Skeletal muscle cell (primary cell): ENCODE measurements at places on chromosomes 4 and X.

- peak; percentile 54 for DNase-seq
These were observed 115.1 kb downstream of the SOWAHB start for GRCh38 chr4:76782837-76783236.

GRCh38 chr4:16085822-16086221 is 2.0 kb upstream of the PROM1 start:
- DNase-seq = no peak

GRCh38 chrX:42375086-42375485 is 402.9 kb downstream of the PPP1R2C start:
- no peak for DNase-seq

GRCh38 chr4:5927747-5928146 is 34.9 kb upstream of the CRMP1 start:
- DNase-seq = no peak

- DNase-seq = no peak
These were observed 2.3 kb downstream of the HNRNPD start for GRCh38 chr4:82371497-82371896.

DNA sequence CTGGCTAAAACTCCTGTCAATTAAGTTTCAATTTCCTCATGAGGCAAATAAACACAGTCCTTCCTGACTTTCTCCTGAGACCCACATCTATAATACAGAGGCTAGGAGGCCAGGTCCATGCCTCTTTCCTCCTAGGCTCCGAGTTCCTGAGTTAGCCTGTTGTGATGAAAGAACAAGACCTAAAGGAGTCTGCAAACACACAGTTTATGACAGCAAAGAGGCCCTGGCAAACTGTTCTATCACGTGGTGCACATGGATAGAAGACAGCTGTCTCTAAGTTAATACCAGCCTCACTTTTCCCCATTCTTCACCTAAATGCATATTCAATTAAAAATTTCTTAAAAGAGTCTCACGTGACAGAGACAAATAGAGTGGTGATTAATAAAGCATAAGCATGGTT is 145.2 kb downstream of the TET2 start:
- no peak for DNase-seq

- DNase-seq = no peak
These were observed 887 bp upstream of the IL1RAPL2 start for GRCh38 chrX:104564921-104565703.

- no peak for DNase-seq
These were observed 83.1 kb downstream of the GUCY2F start for GRCh38 chrX:109398833-109399232.

- DNase-seq = no peak
These were observed 47.9 kb upstream of the POU4F2 start for GRCh38 chr4:146590801-146591200.

DNA sequence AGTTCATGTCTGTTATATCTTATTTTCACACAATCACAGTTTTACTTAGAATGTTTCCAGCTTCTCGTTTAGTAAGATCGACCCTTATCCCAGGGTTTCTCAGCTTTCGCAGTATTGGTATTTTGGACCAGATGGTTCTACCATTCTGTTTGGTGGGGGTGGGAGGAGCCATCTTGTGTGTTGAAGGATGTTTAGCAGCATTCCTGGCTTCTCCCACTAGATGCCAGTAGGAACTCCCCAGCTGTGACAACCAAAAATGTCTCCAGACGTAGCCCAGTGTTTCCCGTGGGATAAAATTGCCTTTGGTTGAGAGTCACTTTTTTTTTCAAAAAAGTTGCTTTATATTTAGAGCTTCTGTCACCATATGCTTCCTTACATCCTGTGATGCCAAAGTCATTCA is 90.9 kb upstream of the TLR2 start:
- no peak for DNase-seq

GRCh38 chr4:7700665-7701064 is 239.0 kb downstream of the AFAP1 start:
- no peak for DNase-seq

DNA sequence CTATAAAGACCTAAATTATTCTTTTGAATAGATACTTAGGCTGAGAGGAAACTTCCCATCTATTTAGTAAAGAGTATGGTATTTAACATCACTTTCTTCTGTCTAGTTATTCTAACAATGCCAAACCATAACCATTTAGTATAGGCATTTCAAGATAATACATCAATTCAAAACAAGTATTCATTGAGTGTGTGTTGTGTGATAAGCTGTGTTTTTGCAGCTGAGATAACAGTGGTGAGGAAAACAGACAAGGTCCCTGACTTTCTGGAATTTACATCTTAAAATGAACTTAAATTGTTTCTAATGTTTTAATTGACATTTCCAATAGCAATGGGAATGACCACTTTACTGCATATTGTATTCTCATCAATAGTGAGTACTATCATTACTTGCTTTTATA is 22.4 kb upstream of the TSPAN5 start:
- no peak for DNase-seq

- peak; percentile 65 for DNase-seq
These were observed 174.2 kb downstream of the HHIP start for GRCh38 chr4:144820011-144820727.

GRCh38 chrX:143536176-143536575 is 18.9 kb upstream of the SPANXN3 start:
- no peak for DNase-seq

DNA sequence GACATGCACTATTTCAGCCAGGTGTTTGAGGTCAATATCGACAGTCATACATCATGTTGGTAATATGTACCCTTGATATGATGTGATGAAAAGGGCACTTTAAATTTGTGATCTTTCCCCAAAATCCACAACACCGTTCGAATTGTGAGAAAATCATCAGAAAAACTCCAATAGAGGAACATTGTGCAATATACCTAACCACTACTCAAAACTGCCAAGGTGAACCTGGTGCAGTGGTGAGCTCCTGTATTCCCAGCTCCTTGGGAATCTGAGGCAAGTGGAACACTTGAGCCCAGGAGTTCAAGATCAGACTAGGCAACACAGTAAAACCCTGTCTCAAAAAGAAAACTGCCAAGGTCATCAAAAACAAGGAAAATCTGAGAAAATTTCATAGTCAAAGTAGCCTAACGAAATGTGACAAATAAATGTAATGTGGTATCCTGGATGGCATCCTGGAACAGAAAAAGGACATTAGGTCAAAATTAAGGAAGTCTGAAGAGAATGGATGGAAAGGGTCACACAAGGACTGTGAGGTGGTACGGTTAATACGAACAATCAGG is 55.6 kb upstream of the LSM6 start:
- DNase-seq = no peak

DNA sequence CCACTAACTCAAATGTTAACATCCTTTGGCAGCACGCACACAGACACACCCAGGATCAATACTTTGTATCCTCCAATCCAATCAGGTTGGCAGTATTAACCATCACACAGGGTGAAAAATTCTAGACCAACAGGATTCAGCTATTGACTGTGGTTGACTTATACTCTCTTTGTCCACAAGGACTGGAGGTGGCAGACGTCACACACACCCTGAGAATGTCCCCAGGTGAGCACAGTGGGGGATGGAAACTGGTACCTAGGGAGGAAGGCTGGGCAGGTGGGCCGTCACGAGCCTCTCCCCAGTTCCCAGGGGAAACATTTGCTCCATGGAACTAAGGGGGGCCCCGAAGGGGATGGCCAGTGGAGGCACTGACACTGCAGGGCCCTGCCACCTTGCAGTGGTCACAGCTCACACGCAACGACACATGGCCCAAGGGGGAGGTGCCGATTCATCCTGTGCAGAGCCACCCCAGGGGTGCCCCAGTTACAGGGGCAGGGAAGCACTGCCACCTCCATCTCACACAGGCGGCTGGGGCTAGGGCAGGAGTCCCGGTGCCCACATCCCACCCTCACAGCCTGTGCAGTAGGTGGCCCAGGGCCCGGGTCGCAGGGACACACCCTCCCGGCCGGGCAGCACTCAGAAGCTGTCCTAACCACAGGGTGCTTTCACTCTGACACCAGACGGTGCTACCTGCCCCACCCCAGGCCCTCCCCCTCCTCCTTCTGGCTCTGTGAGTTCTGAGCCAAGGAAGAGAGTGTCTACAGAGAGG is 17.4 kb downstream of the ZFYVE28 start:
- DNase-seq = no peak

- DNase-seq = no peak
These were observed 38.2 kb upstream of the NUDT6 start for GRCh38 chr4:122960611-122961000.

DNA sequence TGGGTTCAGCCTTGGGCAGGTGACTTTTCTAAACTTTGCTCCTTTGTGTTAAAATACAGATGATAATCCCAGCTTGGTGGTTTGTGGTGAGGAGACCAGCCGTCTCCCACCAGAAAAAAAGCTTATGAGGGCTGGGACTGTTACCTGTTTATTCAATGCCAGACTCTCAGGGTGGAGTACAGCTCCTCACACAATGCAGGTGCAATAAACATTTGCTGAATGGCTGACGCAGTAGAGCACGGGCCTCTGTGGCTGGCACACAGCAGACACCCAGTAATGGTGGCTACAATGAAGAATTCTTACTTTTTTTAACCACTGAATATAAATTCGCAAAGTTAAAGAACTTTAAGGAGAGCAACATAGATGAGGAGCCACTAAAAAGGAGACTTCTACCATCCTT is 30.2 kb downstream of the BEND4 start:
- DNase-seq = no peak

DNA sequence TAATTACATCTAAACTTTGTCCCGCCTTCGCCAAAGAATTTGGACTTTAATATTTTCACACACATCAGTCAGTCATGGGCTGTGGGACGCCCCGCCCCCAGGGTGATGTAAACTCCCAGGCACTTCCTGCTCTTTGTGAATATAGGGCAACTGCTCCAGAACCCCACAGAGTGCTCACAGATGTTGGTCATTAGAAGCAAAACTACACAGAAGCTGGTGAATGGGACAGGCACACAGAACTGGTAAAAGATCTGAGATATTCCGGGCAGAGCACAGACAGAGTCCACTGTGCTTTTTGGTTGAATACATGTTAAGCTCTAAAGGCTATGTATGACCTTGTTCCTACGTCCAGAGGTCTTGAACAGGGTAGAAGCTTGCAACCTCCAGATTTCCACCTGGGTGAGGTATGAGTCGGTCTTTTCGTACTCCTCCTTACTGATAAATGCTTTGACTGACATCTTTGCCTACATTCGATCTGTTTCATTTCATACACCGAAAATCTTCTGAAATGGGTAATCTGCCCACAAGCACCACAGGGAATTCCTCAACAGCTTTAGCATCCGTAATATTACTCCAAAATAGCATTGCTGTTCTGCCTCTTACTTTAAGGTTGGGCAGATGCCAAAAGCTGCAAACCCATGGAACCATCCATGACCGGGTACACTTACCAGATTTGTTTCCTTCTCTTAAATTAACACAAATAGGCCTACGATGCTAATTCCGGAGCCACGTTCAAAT is 144.6 kb downstream of the AMELX start:
- DNase-seq = no peak

DNA sequence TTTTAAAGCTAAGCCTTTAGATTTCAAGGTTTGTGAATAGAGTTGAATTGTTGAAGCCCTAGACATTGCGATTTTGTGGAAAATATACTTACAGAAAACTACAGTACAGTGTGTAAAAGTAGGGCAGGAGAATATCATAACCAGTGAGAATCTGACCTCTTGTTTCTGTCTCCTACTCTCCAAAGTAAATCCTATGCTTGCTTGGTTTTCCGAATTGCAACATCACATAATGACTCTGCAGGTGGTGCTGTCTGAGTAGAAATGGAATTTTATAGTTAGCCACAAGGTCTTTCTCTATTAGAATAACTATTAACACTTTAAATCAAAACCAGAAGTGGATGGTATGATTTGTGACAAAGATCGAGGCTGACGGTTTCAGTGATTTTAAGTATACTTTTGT is 505.6 kb downstream of the RAPGEF2 start:
- no peak for DNase-seq

DNA sequence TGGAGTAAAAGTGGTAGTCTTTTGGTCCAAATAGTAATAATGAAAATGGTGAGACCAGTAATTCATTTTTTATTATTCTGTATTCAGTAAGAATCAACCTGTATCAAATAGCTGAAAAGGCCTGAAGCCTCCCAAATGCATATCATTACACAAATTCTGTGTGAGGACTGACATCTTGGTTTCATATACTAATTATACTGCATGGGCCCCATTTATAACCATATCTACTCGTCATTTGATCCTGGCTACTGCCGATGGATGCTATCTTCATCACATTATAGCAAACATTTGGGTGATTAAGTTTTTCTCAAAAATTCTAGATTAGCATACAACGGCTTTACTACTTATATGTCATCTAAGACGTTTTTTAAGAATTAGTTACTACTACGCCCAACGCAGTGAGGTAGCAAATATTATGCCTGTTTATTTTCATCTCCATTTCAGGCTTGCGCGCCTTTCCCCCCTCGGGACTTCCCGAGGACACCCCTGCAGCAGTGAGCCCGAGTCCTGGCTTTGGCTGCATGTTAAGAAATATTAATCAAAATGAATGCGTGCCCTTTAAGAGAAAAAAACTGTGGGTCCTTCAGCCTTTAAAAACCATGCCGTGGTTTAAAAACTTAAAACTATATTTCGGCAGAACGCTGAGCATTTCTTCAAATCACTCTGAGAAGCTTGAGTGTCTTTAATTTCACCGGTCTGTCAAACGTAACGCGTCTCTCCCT is 814 bp upstream of the MMAA start:
- DNase-seq = no peak

GRCh38 chrX:5718651-5719050 is 510.0 kb downstream of the NLGN4X start:
- DNase-seq = no peak

DNA sequence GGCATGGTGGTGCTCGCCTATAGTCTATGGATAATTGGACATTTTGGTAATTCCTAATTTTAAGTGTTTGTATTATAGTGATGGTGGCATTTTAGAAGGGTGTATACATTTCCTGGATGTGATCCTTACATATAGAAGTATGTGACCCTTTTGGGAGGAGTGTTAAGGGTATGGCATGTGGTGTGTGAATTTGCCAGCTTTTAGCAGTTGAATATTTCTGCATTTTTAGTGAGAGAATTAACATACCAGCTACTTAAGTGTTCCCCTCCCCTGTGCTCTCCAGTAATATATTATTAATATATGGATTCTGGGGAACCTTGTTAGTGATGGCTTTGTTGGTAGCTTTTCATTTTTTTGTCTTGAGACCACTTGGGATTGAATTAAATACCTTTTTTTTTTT is 55.3 kb downstream of the STAG2 start:
- no peak for DNase-seq

DNA sequence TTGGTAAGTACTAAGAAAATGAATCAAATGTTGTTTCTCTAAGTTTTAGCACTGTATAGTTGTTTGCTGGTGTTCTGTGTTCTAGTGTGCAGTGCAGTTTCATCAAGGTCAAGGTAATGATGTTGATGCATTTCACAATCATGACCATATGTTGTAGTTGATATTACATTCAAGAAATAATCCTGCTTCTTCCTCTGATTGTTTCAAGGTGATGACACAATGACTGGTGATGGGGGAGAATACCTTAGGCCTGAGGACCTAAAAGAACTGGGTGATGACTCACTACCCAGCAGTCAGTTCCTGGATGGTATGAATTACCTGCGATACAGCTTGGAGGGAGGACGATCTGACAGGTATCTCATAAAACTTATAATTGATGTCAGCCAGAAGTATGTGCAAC is 261.6 kb downstream of the ANK2 start:
- DNase-seq = no peak
